ENCODE measurements at places on chromosomes 3 and 15.

DNA sequence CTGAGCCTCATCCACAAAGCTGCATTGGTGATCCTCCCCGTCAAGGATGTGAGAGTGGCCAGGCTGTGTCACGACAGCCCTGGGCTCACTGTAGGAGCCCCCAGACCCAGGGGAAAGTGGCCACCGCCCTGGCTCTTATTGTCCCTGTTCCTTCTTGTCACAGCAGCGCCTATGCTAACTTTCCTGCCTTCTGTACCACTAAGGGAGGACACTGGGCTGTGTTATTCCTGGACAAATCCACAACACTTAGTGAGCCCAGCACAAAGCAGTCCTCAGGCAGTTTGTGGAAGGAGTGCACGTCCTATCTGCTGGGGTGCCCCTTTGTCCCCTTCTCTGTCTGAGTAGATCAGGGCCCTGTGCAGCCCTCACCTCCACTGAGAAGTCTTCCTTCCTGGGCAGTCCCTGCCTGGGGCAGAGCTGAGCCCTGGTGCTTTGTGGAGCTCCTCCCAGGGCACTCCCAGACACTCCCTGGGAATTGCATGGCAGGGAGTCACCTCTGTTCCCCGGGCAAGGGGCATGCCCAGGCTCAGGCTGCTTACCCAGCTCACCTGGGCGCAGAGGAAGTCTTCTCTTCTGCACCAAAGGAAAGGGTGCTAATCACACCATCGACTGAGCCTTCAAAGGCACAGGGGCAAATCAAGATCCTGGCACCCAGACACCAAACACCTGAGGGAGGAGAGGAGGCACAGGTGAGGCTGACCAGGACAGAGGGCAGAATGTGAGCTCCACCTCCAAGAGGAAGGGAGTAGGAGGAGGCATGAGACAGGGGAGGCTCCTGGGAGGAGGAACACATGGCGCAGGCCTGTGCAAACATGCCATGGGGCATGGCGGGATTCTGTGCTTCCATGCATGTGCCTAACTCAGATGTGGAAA is 138.7 kb downstream of the KLF13 start:
- no peak for DNase-seq

DNA sequence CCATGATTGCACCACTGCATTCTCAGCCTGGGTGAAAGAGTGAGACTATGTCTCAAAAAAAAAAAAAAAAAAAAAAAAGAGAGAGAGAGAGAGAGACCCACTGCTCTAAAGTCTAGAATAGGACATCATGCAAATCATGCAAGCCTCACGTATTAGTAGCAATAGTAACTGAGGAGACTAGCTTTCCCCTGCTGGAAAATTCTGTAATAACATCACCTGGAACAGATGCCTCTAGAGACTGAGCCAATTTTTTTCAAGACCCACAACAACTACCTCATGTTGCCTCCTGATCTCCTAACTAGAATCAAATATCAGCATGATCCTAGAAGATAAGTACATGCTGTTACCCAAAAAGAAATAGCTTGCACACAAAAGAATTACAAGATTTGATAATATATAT is 461.9 kb downstream of the AGBL1 start:
- DNase-seq, result no peak

DNA sequence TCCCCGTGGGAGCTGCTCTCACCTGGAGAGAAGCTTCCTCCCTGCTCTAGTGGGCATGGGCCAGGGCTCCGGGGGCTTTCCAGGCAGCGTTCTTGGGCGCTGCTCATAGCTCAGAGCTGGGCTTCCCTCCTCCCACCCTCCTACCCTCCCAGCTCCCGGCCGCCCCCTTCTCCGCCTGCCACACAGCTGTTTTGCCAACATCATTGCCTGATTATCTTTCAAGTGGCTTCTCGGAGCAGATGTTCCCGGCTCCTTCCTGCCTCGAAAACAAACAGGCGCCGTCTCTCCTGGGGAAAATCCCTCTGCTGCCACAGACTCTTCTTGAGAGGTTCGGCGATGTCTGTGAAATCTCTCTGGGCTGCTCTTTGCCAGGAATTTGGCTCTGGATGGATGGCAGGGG is 195.6 kb downstream of the RPLP1 start:
- no peak for DNase-seq

GRCh38 chr3:21893242-21893641 is 142.2 kb upstream of the ZNF385D start:
- no peak for DNase-seq

- no peak for DNase-seq
These were observed 112.2 kb upstream of the LRRN1 start for GRCh38 chr3:3686907-3687648.

DNA sequence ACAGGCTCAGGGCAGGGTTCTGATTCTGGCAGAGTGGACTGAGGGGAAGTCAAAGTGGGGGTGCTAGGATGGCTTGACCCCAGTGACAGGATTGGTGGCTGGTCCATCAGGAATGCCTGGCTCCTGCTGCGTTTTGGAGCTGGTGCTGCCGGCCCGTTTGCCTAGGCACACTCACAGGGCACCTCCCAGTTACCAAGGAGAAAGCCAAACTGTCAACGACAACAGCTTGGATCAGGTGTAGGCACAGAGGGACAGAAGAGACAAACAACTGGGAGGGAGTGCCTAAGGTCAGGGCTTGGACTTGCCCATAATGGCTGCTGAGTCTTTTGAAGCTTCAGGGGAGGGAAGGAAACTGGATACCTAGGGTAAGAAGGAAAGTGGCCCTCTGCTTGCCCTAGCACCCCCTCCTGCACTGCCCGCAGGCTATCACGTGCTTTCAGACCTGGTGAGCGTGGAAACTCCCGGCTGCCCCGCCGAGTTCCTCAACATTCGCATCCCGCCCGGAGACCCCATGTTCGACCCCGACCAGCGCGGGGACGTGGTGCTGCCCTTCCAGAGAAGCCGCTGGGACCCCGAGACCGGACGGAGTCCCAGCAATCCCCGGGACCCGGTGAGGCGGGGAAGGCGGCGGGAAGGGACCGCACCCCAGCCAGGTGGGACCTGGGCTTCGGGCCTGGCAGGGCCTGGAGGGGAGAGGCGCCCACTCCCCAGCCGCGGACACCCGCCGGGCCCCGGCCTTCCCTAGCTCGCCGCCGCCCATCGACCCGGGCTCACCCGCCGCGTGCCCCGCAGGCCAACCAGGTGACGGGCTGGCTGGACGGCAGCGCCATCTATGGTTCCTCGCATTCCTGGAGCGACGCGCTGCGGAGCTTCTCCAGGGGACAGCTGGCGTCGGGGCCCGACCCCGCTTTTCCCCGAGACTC is 5.1 kb downstream of the DUOX1 start:
- DNase-seq, result no peak

- no peak for DNase-seq
These were observed 624.8 kb upstream of the LMCD1 start for GRCh38 chr3:7876741-7877297.

- DNase-seq, result no peak
These were observed 4.1 kb downstream of the ZNF717 start for GRCh38 chr3:75781079-75781745.

- no peak for DNase-seq
These were observed 165.1 kb upstream of the COL8A1 start for GRCh38 chr3:99473321-99473751.

- DNase-seq, result no peak
These were observed 9.5 kb downstream of the TBC1D21 start for GRCh38 chr15:73882761-73883419.

Data from stimulated activated CD8-positive, alpha-beta memory T cell treated with anti-CD3 and anti-CD28 coated beads, Interleukin-7, amount 100 ng/mL, for 1 hour (primary cell).